ENCODE measurements at places on chromosomes 6 and 20.

- peak; percentile 1 for DNase-seq
Measured at GRCh38 chr6:145112711-145113148, 622.6 kb downstream of the EPM2A start.

DNA sequence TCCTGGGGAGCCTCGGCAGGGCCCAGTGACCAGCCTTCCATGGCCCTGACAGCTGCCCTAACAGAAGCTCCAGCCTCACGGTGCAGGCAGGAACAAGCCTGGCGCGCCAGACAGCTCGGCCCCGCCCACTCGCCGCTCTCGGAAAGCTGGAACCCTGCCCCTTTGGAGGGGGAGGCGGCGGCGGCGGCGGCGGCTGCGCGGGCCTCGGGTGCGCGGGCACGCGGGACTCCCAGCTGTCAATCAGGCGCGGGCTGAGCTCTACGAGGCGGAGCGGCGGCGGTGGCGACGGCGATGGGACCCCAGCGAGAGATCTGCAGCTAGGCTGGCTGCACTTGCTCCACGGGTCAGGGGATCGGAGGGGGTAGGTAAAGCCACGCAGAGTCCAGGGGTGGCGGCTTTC lies at the start of gene NRSN1:
Gene NRSN1, plus strand, starts transcription at position 236 of the 400 bp plus-strand sequence. CDS start 8,113 bp downstream, outside the sequence.
- DNase-seq = no peak

DNA sequence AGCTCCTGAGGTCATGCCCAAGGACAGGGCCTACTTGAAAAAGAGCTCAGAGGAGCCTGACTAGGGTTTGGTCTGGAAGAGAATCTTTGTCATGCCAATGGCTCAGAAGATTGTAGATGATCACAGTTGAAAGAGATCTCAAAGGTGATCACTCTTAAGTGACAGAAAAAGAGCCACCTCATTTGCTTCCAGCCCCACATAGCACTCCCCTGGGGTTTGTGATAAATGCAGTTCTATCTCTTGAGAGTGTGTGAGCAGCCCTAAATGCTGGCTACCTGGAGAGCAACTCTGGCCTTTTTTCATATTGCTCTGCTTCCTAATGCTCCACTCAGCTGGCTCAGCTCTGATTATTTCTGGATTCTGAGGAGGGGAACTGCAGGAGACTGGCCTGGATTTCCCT lies 39.3 kb downstream of the KLHL32 start:
- DNase-seq = no peak

DNA sequence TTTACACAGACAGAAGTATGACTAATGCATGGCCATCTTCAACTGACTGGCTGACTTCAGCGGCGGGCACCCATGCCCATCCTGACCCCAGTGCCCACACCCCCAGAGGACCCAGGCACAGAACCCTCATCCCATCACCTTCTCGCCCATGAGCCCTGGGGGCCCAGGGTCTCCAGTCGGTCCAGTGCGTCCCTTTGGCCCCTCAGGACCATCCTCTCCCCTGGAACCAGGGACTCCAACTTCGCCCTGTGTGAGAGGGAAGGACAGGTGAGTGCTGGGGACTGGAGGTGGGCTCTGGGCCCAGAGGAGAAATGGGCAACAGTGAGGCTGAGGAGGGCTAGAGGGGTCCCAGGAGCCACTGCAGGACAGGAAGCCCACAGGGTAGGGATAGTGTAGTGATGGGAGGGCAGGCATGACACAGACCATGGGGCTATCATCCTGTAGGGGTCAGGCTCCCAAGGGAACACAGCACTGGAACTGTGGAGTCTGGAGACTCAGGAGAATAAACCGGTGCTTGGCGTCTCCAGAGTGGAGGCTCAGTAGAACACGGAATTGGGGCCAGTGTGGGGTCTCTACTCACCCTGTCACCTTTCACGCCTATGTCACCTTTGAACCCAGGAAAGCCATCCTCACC lies 16.7 kb downstream of the COL11A2 start:
- DNase-seq = no peak

- peak; percentile 76 for DNase-seq
Measured at GRCh38 chr6:165616116-165616515, 46.9 kb downstream of the PDE10A start.

GRCh38 chr6:29705389-29706231 lies 17.6 kb upstream of the HLA-F start:
- DNase-seq = no peak

DNA sequence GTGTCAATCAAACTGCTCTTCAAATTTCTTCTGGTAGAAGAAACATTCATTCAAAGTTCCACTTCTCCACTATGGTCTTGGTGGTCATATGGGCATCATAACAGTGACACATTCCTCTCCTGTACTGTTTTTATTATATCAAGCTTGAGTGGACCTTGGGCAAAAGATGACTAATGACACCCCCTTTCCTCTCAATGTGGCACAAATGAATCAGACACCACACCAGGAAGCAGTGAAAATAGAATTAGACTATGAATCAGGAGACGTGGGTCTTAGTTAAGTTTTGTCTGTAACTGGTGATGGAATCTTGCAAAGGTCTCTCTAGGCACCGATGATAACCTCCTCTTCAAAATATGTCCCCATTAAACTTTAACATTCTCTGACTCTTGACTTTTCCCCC lies 9.0 kb upstream of the NRSN1 start:
- no peak for DNase-seq

DNA sequence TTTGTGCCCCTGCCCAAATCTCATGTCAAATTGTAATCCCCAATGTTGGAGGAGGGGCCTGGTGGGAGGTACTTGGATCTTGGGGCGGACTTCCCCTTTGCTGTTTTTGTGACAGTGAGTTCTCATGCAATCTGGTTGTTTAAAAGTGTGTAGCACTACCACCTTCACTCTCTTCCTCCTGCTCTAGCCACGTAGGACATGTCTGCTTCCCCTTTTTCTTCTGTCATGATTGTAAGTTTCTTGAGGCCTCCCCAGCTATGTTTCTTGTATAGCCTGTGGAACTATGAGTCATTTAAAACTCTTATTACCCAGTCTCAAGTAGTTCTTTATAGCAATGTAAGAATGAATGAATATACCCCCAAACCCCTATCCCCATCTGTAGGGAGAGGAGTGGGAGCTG lies 1013.7 kb upstream of the MAP3K7 start:
- no peak for DNase-seq

DNA sequence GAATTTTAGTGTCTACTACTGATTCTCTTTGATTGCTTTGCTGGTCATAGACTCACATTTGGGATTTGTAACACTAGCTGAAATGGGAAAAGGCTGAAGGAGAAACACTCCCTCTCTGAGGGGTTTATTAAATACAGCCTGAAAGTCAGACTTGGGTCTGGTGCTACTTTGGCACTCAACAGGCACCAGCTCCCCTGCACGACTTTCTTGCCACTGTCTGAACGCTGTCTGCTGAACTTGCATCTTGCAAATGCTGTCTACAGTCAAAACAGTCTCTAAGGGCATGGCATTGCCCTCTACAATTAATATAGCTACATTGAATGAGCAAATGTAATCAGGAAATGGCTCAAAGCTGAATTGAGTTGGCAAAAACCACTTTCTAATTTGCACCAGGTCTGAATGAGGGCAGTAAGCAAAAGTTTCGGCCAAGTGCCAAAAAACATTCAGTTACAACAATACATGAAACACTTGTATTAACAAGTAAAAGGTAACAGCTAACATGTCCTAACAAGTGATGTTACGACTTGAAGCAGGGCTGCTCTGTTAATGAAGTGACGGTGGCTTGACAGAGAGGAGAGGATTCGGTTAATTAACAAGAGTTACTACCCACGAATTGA lies 119.5 kb downstream of the FOXC1 start:
- DNase-seq = no peak

DNA sequence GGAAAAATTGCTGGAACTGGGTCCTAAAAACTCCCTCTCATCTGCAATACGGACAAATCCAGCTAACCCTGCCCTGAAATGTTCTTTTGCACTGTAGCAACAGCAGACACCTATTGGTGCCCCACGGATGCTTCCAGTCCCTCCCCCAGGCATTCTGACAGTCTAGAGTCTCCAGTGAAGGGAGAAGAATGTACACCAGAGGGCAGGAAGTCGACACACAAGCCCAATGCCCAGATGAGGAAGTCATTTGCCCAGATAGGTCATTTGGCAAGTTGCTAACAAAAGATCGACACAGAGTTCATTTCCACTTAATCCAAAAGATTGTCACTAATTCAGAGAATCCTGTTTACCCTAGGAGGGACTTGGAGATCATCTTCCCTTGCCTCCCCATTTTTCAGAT lies 293.0 kb upstream of the PRDM1 start:
- no peak for DNase-seq

GRCh38 chr6:149443411-149444181 lies 41.2 kb downstream of the ZC3H12D start:
- DNase-seq = peak; percentile 43

DNA sequence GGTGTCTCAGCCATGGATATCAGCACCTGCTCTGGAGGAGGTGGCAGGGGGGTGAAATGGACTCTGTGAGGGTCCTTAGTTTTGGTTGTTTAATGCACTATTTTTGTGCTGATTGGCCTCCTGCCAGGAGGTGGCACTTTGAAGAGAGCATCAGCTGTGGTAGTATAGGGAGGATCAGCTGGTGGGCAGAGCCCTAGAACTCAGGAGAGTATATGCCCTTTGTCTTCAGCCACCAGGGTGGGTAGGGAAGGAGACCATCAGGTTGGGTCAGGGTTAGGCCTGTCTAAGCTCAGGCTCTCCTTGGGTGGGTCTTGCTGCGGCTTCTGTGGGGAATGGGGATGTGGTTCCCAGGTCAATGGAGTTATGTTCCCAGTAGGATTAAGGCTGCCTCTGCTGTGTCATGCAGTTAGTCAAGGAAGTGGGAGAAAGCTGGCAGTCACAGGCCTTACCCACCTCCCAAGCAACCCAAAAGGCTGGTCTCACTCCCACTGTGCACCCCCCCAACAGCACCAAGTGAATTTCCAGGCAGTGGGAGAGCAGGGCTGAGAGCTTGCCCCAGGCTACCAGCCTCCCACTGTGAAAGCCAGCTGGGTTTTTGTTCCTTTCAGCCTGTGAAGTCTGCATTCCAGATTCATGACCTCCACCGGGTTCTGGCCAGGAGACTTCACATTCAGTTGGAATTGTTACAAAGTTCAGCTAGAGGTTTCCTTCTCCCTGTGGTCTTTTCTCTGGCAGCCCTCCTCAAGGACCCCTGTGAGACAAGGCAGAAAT lies 5.7 kb upstream of the OSTM1 start:
- DNase-seq = peak; percentile 58

- no peak for DNase-seq
Measured at GRCh38 chr20:50762045-50762422, 30.7 kb downstream of the PARD6B start.

- no peak for DNase-seq
Measured at GRCh38 chr6:28134716-28135115, 7.0 kb upstream of the ZKSCAN8 start.

DNA sequence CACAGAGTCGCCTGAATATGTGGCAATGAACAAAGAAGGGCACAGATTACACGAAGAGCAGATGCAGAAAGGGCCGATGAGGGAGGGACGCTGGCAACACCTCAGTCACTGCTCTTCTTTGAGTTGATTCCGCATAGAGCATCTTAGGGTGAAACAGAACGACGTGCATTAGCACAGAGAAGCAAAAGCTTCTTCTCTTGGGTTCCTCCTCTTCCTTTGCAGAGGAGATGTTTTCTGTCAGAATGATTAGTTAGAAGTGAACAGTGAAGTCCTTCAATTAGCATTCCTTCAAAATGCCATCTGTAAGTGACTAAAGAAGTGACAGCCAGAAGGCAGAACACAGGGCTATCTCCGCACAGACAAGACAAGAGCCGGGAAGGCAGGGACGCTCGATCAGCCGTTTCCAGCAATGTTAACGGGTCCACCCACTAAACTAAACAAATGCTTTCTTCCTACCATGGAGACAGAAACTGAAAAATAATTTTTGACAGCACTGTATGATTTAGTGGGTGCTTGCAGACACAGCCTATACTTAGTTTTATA lies 219.8 kb upstream of the AGPAT4 start:
- DNase-seq = no peak

- DNase-seq = no peak
Measured at GRCh38 chr6:31204751-31205145, 34.3 kb upstream of the POU5F1 start.

GRCh38 chr6:44428682-44429081 lies 41.2 kb downstream of the CDC5L start:
- no peak for DNase-seq

GRCh38 chr6:34275128-34275804 lies 26.5 kb upstream of the SMIM29 start:
- no peak for DNase-seq

DNA sequence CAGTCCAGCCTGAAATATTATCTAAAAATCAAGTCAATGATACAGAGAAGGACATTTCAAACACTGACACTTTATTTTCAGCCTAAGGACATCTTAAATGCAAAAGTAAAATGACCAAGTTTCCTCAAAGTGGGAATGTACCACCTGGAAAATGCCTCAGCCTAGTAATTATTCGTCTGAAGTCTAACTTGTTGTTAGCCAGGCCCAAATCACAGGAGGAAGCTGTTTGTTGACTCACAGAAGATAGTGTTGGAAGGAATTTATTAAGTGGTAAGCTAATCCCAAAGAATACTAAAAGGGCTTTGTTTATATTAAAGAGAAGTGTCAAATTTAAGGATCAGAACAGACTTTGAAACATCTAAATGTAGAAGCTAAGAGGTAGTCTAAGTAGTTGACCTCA lies 2.5 kb downstream of the PDE7B start:
- DNase-seq = no peak

DNA sequence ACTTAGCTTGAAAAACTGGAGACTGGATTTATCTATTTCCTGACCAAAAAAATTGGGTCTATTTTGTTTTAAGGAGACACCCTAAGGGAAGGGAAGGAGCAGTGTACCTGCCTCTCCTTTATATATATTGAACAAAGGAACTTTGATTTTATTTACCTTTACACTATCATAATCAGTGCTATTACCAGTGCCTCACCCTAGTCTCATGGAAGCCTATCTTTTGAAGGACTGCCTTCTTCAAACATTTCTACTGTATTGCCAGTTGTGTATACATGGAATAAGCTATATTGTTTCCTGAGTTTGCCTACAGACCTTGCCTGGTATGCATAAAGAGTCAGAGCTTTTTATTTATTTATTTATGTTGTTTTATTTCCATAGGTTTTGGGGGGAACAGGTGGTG lies 124.9 kb downstream of the UTRN start:
- no peak for DNase-seq

DNA sequence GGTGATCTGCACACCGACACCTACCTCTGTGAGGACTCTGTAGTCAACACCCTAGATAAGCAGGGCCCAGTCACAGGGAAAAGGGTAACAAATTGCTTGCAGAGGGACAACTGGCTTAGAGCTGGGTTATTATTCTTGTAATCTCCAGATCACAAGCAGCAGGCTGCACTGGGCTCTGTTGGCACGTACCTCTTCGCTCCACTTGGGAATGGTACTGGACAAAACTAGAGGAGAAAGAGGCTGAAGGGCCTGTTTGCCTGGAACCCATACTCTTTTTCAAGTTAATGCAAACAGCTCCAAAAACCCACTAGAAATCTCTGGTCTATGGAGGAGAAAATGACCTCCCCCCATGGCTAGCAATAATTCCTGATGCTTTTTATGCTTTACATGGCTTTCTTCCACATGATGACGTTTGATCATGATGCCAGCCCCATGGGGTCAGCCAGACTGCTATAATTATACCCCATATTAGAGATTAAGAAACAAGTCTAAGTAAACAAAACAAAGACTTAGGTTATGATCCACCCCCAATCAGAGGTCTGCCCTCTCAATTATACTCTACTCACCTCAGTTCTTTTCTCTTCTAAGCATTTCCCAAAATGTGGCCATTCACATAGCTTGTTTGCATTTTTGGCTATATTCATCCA lies 190.0 kb downstream of the UNC5CL start:
- no peak for DNase-seq

- no peak for DNase-seq
Measured at GRCh38 chr20:11550657-11551338, 366.9 kb upstream of the BTBD3 start.

Measured in brain microvascular endothelial cell (primary cell).